ENCODE measurements at places on chromosomes 5 and 9.

DNA sequence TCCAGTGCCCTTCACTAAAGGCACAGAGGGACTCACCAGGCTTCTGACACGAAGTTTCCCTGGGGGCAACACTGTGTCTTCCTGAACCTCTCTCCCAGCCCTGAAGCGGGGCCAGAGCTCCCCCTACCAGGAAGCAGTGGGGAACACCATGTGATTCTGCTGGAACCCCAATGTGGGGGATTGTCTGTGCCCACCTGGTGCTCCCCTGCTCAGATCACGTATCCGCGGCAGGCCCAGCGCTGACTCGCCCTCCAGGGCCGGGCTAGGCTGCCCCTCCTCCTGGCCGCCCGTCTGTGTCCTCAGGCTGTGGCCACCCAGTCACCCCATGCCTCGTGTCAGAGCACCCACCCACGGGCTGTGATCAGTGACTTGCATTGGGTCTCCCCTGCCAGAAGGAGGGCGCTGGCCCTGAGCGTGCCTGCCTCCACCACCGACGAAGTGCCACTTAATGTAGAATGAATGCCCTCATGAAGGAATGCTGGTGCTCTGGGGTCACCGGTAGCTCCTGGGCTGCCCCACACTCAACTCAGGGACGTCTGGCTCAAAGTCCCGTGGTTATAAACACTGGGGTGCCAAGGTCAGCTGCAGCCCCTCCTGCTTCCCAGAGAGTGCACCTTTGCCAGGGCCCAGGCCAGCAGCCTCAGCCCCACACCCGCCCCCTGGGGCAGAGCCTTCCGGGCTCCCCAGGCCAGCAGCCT is 22.1 kb downstream of the SARDH start:
- DNase-seq, result no peak

DNA sequence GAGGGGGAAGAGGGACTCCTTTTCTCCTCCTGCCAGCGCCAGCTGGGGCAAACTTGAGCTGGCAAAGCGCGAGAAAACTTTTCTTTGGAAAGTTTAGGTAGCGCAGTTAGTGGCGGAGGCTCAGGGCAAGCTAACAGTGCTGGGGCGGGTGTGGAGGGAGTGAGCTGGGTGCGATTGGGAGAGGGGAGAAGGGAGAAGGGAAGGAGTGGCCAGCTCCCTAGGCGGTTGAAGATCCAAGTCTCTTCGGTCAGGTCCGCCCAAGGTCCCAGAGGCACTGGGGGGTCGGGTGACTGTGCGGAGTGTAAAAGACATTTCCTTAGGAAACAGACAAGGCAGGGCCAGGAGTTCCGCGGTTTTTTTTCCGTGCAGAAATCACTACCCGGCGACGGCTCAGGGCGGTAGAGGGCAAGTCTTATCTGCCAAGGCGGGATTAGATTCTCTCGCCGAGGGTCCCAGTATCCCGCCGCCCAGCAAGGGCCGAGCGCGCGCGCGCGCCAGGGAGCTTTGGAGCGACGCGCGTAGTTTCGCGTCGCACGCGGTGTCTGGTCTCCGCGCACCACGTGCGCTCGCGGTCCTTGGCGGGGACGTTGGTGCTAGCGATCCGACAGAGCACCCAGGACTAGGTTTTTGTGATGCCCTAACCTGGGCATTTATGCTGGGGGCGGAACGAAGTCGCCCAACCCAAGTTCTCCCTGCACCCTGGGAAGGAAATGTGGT is 33.6 kb upstream of the NFIB start:
- DNase-seq, result no peak

DNA sequence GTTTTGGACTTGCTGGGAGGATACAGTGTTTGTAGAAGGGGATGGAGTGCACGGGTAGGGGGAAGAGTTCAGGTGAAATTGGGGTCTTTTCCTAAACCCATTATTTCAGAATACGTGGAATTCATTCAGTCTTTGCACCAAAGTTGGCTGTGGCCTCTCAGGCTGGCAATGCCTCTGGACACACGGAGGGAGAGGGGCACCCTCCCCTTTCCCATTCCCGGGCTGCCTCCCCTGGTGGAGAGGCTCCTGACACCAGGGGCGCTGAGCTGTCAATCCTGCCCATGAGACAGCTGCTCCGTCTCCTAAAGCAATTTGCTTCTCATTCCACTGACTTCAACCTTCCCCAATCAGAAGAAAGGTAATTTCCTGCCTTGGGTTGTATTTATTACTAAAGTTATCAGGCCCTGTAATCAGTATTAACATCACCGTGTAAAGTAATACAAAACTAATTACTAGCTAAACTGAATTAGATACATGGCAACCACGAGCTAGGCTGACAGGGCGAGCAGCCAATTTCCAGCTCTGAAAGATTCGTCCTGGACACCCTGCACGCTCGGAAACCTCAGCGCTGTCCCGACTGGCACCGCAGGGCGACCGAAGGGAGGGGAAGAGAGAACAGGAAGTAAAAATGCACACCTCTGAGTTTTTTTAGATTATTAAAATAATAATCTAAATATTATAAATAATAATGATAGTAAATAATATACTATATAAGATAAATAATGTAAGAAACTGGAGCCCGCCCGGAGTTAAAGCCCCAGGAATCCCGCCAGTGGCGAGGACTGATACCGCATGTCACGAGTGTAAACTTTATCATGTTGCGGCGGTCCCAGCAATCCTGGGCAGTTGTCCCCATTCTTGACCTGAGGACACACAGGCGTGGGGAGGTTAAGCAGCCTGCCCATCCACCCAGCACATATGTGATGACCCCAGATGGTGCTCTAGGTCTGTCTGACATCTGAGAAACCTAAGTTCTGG is 6.9 kb upstream of the OLFM1 start:
- no peak for DNase-seq

DNA sequence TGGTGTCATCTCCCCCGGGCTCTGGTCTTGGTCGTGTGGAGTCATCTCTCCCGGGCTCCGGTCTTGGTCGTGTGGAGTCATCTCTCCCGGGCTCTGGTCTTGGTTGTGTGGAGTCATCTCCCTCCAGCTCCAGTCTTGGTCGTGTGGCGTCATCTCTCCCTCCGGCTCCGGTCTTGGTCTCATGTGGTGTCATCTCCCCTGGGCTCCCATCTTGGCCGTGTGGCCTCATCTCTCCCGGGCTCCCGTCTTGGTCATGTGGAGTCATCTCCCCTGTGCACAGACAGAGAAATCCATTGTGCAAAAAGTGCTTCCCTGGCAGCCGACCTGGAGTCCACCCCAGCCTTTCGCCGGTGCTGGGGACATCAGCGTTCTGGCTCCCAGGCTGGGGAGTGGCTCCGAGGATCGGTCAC is 91.1 kb upstream of the CACNA1B start:
- no peak for DNase-seq

DNA sequence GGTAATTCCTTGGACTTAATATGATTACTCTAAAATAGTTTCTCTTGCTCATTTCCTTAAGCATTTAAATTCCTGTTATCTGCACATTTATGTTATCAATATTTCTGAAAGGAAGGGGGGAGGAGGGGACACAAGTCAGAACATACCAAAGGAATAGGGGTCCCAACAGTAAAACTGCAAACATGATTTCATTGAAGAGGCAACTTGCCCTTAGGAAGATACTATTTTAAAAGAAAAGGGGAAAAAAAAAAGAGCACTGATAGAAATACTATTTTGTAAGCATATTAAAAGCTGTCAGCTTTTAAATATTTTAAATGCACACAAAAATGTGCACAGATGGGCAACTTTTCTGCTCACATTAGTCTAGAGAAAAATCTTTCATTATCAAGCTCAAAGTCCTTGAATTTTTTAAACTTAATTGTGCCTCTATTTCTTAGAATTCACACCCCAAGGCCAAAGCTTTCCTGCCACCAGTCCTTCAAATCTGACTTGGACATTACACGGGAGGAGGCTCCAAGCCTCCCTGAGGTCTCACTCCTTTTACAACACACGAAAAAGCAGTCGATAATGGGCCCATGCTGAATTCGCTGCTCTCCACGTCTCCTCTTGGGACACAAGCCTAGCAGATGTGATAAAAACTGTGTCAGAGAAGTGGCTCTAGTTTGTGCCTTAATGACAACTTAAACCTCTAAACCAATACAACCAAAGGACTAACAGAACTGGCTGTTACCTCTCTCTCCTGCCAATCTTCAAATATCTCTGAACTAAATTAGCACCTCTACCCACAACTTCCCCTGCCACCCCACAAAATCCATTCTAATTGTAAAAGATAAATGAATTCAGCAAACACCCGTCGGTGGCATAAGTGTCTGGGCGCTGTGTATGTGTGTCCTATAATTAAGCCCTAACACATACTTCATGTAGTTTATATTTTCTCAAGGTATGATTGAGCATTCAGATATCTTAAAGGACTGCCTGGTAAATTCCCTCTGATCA is 154.3 kb downstream of the DENND1A start:
- DNase-seq, result no peak

GRCh38 chr5:1349246-1349645 is 4.3 kb upstream of the CLPTM1L start:
- DNase-seq, result no peak

Measured in NCI-H460 (cell line).